ENCODE measurements at places on chromosomes 3 and 15.

DNA sequence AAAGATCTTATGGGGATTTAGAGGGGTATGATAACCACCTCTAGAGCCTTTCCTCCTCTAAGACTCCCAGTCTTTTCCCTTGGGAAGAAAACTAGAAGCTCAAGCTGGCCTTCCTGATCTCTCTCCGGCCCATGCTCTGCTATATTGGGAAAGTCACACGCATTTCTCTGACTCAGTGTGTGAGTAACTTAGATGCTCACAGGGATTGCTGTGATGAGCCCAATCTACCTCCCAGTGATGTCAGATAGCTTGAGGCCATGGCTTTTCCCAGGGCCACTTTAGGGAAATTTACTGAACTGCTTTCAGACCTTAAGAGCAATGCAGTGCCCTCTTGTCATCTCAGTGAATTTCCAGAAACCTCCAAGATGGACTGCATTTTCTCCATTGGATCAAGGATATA lies 8.6 kb upstream of the ST8SIA2 start:
- DNase-seq: no peak

GRCh38 chr3:147529551-147529950 lies 120.4 kb downstream of the ZIC1 start:
- DNase-seq: no peak

GRCh38 chr3:160765211-160765610 lies 9.2 kb downstream of the PPM1L start:
- no peak for DNase-seq

DNA sequence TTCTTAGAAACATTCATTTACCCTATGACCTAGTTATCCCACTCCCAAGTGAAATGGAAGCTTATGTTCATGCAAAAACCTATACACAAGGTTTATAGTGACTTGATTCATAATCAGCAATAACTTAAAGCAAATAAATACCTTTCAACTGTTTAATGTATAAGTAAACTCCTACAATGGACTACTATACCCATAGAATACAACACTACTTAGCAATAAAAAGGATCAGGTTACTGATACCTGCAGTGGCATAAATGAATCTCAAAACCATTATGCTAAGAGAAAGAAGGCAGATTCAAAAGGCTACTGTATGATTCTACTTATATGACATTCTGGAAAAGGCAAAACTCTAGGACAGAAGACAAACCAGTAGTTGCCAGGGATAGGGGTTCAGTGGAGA lies 8.3 kb upstream of the POLR2M start:
- DNase-seq: no peak

DNA sequence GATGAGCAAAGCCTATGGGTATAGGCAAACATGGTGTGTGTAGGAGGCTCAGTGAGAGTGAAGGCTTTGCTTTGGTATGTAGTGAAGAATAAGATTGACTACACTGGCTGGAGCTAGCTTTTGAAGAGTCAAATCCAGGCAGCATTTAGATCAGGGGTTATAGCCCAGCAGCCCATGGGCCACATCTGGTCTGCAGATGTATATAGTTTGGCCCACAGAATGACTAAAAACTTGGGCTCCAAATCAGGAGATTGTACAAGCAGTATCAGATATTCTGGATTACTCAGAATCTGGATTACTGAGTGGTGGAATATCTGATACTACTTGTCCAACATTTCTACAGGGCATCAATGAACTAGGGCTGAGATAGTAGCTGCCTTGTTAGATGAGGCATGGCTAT lies 92.9 kb upstream of the FGF7 start:
- DNase-seq: no peak

DNA sequence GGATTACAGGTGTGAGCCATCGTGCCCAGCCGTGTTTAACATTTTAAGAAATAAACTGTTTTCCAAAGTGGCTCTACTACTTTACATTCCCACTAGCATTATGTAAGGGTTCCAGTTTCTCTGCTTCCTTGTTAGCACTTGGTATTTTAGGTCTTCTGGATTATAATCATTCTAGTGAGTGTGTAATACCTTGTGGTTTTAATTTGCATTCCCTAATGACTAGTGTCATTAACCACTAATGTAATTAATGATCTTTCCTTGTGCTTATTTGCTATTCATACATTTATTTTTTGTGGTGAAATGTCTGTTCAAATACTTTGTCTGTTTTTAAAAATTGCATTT lies 30.7 kb downstream of the ARIH2 start:
- DNase-seq: no peak
